ENCODE measurements at places on chromosomes 6 and 20. TPM values are rescaled to one million over a fixed set of nuclear protein-coding genes. Genes with fewer than 3 reads are reported as not detected.

The PRDM13 gene
- total RNA-seq, result 1.2 TPM

- DNase-seq, result no peak
Measured at GRCh38 chr6:148657048-148657447, 89.8 kb upstream of the UST start.

DNA sequence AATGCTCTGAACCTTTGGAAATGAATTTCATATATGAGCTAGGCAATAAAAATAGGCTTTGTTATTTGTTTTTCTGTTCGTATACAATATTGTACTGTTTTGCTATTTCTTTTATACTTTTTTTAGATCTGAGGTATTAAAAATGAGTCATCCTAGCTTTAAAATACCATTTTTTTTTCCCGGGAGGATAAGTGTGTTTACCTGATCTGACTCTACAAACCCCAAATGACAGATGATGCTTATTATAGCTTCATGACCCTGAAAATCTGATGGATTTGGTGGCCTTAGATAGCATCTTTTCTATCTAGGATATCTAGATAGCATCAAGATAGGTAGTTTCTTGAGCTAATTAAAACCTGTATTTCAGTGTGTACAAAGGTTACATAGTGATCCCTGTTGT is 206.4 kb downstream of the DTNBP1 start:
- no peak for DNase-seq

DNA sequence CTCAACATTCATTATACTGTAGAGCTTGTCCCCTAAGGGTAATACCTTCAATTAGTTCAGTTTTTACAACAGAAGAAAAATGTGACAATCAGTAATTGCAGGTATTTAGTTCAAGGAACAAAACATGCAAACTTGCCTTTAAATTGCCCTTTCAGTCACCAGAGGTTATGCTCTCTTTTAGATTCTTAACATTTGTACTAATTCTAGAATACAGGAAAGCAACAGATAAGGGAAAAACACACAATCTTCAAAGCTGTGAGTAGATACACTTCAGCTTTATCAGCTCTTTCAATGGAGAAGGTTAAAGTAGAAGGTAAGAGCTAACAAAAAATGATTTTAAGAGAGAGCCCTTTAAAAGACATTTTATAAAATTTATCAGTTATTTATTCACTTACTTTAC is 173.1 kb downstream of the HS3ST5 start:
- no peak for DNase-seq

DNA sequence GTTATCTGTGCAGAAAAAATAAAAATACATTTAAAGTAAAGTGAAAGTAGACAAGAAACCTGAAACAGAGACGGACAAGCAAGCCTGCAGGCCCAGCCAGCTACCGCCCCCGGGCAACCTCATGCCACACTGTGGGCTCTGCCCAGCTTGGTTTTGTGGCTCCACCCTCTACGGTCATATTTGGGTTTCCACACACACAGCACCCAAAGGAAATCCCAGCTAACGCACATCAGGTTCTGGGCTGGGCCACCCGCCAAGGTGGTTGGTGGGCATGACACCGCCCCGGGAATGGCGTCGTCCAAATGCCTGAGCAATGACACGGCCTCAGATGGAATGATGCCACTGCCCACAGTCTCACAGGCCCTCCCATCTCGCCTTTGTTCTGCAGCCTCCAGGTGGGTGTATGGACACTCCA is 22.9 kb downstream of the FAM110A start:
- DNase-seq, result no peak

DNA sequence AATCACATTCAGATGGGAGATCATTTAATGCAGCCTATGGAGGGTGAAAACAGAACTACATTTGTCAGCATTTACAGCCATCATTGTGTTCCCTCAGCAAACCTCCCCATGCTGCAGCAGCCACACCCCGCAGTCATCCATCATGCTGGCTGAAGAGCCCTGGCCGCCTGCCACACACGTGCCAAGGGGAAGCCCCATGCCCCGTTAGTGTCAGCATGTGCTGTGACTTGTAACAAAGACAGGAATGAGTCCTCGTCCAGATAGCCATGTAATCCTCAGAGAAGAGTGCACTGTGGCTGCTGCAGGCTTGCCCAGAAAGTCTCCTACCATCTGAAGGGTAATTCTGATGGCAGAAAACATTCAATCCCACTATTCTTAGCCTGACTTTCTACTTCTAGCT is 1097.8 kb downstream of the KIF16B start:
- DNase-seq, result peak; percentile 46

The AIF1 gene
- total RNA-seq, result 63.6 TPM

DNA sequence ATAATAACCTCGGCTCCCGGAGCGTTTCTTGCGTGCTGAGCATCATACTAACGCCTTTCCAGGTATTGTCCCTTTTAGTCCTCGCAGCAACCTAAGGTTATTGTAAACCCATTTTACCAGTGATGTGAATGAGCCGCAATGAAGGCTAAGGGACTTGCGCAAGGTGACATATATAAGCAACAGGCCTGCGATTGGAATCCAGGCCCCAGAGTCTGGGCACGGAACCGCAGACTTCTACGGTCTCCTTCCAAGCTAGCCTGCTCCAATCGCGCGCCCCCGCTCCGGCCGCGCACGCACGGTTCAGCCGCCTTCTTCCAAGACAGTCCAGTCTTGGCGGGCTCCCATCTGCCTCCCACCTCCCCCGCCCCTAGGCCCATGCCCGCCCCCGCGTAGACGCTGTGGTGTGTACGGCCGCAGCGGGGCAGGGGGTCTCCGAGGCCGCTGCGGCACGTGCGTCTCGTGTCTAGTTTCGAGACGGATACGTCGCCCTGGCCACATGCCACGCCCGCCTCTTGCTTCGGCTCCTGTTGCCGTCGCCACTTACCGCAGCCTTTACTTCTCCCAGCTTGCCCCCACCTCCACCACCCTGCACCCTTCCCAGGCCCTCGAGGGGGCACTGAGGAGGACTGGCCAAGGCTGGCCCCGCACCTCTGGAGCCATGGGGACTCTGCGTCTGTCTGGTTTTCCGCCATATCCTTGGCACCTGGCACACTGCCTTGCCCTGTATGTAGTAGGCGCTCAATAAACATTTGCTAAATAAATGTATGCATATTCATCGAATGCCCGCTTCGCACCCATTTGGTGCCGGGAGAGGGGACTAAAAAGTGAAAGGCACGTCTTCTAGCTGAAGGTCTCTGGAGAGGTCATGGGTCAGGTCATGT is 855 bp upstream of the GFOD1 start:
- no peak for DNase-seq

GRCh38 chr20:63102721-63103375 is 96.1 kb upstream of the BHLHE23 start:
- DNase-seq, result peak; percentile 4

DNA sequence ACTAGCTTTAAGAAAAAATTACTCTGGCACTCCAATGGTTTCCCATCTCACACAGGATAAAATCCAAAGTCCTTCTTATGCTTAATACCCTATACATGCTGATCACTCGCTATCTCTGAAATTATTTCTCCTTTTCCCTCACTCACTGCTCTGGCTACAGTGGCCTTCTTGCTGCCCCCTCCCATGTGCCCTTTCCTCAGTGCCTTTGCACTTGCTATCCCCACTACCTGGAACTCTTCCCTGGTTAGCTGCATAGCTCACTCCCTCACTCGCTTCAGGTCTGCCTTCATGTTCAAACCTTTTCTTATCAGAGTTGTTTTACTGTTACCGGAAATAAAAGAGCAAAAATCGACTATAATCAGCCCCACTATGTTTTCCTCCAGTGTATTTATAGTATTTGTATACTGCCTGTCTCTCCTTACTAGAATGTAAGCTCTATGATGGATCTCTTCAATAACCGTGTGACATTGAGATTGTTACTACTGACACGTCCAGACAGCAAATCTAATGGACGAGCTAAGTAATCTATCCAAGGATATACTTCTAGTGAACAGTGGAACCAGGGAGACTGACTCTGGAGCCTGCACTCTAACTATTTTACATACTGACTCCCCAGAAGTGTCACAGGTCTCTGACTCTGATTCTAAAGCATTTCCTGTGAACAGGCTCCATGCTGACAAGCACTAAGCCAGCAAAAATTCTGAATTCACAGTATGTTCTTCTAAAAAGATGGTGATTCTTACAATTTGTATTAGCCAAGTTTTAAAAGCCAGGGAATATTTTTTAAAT is 25.1 kb downstream of the FKBP5 start:
- peak; percentile 32 for DNase-seq

GRCh38 chr6:160132776-160133338 is 11.2 kb downstream of the SLC22A1 start:
- no peak for DNase-seq

The TPD52L1 gene
- total RNA-seq, result 155 TPM

The USP49 gene
- total RNA-seq, result 2.9 TPM

The NR2E1 gene
- 0.48 TPM for total RNA-seq

- DNase-seq, result no peak
Measured at GRCh38 chr6:154306696-154307095, 49.9 kb downstream of the IPCEF1 start.

The FNDC1 gene
- 3.6 TPM for total RNA-seq

The SLCO4A1 gene
- 24.1 TPM for total RNA-seq

DNA sequence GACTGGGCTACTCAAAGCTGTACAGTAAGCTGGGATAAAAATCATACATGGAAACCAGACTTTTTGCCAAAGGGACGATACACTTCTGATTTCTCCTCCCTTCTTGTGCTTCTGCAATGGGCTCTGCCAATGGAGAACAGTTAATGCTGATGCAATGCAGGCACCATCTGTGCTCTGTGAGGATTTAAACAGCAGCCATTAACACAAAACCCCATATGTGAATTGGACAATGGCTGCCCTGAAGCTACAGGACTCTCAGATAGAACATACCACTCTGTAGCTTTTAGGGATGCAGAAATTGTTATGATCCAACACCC is 71.9 kb downstream of the GJA10 start:
- peak; percentile 99 for DNase-seq

GRCh38 chr6:161635975-161636374 is 362.1 kb upstream of the AGPAT4 start:
- DNase-seq, result no peak

DNA sequence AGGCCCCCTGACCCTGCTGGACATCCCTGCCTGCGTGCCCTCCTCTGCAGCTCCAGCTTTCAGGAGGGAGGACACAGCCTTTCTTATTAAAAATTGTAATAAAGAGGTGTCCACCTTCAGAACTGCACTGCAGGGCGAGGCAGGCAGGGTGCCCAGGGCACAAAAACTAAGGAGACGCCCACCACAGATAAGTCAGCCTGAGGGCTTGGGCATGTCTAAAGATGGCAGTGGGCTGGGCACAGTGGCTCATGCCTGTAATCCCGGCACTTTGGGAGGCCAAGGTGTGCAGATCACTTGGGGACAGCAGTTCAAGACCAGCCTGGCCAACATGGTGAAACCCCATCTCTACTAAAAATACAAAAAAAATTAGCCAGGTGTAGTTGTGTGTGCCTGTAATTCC is 7.0 kb upstream of the C20orf144 start:
- no peak for DNase-seq

All from umbilical cord (tissue), 2 donors.